ENCODE measurements at places on chromosomes 6 and 20.
A peak's percentile ranks its signal among the peaks of the same experiment; 100 is the strongest.

- DNase-seq = peak; percentile 34
Measured at GRCh38 chr6:98832284-98833056, 1.9 kb upstream of the POU3F2 start.

DNA sequence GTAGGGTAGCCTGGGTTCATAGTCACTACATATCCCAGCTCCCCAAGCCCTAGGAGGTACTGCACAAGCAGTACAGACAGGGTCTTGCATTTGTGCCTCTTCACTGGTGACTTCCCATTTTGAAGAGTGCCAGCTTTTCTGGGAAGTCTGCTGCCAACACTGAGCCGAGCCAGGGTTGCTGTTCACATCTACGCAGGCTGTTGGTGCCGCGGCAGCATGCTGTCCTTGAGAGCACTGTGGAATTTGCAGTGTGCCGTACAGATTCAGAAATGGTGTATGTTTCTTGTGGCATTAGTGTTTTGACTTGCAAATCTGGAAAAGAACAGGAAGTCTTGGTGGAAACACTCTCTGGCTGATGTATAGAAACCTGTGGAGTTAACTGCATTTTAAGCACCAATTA lies 67.5 kb downstream of the JARID2 start:
- DNase-seq = no peak

- DNase-seq = no peak
Measured at GRCh38 chr6:106114492-106114891, 28.4 kb downstream of the PRDM1 start.

- DNase-seq = no peak
Measured at GRCh38 chr6:162971356-162971755, 243.6 kb downstream of the PACRG start.

DNA sequence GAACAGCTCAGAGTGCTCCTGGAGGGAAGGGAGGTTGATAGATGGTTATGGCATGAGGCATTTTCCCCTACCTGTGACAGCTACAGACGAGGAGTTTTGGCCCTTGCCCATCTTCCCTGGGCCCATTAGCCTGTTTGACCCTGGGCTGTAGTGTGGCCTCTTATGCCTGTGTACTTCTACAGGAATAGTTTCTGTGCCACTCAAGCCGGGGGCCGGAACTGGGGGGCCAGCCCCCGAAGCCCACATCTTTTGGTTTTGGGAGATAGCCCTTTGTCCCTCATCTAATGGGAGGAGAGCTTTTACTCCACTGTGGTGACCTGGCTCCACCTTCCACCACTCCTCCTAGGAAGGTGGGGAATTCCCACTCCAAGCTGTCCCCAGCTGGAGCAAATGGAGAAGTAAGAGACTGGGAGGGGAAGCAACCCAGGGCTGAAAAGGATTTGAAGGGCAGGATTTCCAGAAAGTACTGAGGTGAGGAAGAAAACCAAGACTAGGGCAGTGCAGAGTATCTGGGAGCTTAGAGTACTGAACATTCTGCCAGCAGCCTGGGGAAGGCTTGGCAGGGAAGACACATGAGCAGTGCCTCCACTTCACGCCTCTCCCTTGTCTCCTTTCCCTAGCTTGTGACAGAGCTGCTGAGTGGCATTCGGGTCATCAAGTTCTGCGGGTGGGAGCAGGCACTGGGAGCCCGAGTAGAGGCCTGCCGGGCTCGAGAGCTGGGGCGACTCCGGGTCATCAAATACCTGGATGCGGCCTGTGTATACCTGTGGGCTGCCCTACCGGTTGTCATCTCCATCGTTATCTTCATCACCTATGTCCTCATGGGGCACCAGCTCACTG lies 6.9 kb downstream of the ABCC10 start:
- no peak for DNase-seq

DNA sequence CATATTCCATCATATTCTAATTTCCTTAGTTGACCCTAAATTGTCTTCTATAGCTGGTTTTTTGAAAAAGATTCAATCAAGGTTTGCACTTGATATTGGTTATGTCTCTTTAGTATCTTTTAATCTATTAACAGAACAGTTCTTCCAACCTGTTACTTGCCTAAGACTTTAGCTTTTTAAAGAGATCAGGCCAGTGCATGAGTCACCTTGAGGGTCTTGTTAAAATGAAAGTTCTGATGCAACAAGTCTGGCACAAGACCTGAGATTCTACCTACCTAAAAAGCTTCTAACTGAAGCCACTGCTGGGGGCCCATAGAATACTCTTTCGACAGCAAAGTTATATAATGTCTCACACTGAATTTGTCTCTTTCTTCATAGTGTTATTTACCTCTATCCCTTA lies 3.2 kb downstream of the USP45 start:
- DNase-seq = no peak

- no peak for DNase-seq
Measured at GRCh38 chr6:34018026-34018425, 127.9 kb downstream of the GRM4 start.

DNA sequence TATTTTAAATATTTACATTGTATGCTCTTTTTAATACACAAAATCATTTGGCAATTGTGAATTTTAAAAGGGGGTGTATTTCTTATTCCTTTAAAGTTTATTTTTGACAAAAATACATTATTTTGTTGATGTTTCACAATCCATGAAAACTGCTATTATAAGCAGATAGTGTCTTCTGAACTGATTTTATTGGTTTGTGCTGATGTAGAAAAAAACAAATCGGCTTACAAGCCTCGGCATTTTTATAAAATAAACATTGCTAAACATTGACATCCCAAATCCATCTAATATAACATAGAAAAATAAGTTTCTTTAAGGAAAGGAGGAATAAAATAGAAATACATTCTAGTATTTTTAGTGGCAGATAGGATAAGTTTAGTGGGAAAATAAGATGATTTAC lies 634.7 kb downstream of the GRIK2 start:
- no peak for DNase-seq

- no peak for DNase-seq
Measured at GRCh38 chr6:138714493-138714892, 59.1 kb upstream of the CCDC28A start.

DNA sequence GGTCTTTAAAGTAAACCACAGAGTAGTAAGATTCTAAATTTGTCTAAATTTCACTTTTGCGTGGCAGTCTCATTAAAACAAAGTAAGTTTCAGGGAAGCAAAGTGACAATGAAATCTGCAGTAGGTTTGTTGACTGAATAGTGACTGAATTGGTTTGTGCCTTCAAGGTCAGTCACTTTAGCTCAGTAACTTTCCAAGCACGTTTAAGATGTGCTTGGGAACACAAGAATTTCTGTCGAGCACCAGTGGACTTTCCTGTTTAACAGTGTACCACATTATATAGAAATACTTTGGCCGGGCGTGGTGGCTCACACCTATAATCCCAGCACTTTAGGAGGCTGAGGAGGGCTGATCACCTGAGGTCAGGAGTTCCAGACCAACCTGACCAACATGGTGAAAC lies 1.7 kb upstream of the CD24 start:
- peak; percentile 81 for DNase-seq

- no peak for DNase-seq
Measured at GRCh38 chr6:36622901-36623546, 28.9 kb downstream of the SRSF3 start.

DNA sequence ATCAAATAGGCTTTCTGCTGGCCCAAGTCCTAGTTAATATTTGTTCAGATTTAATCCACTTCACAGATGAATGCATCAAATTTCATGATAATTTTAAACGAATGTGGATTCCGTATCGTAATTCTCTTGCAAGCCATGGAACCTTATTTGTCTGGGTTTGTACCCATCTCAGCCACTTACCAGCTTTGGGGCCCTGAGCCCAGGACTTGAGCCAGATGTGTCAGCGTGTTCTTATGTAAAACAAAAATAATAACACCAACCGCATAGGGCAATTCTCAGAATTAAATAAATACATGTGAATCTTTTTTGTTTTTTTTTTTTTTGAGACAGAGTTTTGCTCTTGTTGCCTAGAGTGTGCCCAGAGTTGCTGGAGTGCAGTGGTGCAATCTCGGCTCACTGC lies 282.5 kb upstream of the PLCB4 start:
- no peak for DNase-seq

GRCh38 chr6:9914951-9915350 lies 499.9 kb downstream of the TFAP2A start:
- peak; percentile 64 for DNase-seq

DNA sequence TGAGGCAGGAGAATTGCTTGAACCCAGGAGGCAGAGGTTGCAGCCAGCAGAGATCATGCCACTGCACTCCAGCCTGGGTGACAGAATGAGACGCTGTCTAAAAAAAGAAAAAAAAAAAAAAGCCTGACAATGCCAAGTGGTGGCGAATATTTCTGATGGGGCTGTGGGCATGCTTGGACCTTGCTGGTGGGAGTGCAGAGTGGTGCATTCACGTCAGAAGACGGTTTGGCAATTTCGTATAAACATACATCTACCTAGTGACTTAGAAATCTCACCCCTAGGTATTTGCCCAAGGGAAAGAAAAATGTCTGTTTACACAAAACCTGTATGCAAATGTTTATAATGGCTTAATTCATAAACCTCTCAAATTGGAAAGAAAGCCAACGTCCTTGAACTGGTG lies 33.6 kb downstream of the CTCFL start:
- DNase-seq = no peak

GRCh38 chr6:50681213-50681824 lies 32.0 kb upstream of the TFAP2D start:
- no peak for DNase-seq

DNA sequence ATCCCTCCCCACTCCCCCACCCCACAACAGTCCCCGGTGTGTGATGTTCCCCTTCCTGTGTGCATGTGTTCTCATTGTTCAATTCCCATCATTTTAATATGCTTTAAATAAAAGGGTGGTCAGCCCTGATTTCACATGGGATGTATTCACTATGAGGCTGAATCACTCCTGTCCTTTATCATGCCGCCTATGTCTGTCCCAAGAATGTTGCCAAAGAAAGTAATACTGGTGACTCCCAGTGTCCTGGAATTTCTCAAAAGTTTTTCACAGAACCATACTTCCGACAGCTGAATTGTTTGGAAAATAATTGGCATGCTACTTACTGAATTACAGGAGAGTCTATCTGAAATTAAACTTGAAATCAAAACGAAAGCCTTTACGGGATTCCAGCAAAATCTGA lies 217.7 kb downstream of the HAO1 start:
- no peak for DNase-seq
